Mesothelial cell of epicardium (in vitro differentiated cells): ENCODE measurements at places on chromosomes 16 and 17. TPM values are rescaled to one million over a fixed set of nuclear protein-coding genes. Genes with fewer than 3 reads are reported as not detected.

- no peaks in the 10 kb centered on the region for H3K36me3 ChIP-seq
- no peaks in the 10 kb centered on the region for H3K27me3 ChIP-seq
- DNase-seq, result no peak
- H3K4me3 ChIP-seq, result no peak overlapping the region
- H3K4me1 ChIP-seq, result peaks cover 9% of the 10 kb centered on the region
Observed at GRCh38 chr16:56246051-56246817, 54.9 kb downstream of the GNAO1 start.

- peaks cover 49% of the 10 kb centered on the region for H3K27me3 ChIP-seq
- DNase-seq, result no peak
- H3K4me3 ChIP-seq, result no peak overlapping the region
- H3K4me1 ChIP-seq, result no peaks in the 10 kb centered on the region
- no peaks in the 10 kb centered on the region for H3K36me3 ChIP-seq
- H3K27ac ChIP-seq, result no peak overlapping the region
Observed at GRCh38 chr16:23960081-23960885, 124.5 kb downstream of the PRKCB start.

DNA sequence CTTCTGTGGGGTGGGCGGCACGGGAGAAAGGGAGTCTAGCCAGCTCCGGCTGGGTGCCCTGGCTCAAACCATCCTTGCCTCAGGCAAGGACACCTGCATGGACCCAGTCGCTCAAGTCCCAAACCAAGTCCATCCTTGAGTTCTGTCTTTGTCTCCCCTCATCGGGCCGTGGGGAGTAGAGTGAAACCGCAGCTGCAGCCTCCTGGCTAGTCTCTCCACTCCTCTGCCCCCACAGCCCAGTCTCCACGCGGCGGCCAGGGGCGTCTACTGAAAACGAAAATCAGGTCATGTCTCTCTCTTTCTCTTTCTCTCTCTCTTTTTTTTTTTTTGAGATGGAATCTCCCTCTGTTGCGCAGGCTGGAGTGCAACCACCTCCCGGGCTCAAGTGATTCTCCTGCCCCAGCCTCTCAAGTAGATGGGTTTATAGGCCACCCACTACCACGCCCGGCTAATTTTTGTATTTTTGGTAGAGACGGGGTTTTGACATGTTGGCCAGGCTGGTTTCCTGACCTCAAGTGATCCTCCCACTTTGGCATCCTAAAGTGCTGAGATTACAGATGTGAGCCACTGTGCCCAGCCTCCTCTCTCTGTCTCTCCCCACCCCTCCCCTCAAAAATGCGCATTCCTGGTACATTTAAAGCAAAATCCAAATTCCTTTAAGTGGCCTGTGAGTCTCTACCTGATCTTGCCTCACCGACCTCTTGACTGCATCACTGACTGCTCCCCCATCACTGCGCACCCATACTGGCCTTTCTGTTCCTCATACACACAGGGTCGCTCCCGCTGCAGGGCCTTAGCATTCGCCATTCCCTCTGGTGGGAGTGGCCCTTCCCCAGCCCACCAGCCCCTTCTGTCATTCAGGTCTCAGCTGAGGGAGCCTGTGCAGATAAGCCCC, 17.7 kb upstream of the RMI2 start:
- H3K36me3 ChIP-seq, result peaks cover 5% of the 10 kb centered on the region
- H3K27ac ChIP-seq, result peak overlapping the region; percentile 89
- H3K27me3 ChIP-seq, result no peaks in the 10 kb centered on the region
- H3K4me1 ChIP-seq, result peaks cover 16% of the 10 kb centered on the region

DNA sequence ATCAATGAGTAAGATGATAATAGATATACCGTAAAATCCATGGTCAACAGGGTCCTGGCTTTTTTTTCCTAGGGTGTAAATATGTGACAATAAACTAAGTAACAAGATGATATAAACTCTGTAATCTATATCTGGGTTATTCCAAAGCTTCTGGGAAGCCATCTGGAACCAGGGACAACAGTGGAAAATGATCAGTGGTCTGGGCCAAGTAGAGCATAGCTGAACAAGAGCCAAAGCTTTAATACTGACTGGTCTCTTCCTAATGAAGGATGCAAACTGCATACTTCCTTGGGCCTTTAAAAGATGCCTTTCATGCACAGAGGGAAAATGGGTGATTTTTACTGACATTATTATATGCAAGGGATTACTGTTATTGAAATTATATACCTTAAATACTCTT, 8.9 kb downstream of the CA10 start:
- no peak overlapping the region for H3K27ac ChIP-seq
- H3K36me3 ChIP-seq, result no peaks in the 10 kb centered on the region

Gene CD79B
- total RNA-seq, result not detected in 3 replicates

DNA sequence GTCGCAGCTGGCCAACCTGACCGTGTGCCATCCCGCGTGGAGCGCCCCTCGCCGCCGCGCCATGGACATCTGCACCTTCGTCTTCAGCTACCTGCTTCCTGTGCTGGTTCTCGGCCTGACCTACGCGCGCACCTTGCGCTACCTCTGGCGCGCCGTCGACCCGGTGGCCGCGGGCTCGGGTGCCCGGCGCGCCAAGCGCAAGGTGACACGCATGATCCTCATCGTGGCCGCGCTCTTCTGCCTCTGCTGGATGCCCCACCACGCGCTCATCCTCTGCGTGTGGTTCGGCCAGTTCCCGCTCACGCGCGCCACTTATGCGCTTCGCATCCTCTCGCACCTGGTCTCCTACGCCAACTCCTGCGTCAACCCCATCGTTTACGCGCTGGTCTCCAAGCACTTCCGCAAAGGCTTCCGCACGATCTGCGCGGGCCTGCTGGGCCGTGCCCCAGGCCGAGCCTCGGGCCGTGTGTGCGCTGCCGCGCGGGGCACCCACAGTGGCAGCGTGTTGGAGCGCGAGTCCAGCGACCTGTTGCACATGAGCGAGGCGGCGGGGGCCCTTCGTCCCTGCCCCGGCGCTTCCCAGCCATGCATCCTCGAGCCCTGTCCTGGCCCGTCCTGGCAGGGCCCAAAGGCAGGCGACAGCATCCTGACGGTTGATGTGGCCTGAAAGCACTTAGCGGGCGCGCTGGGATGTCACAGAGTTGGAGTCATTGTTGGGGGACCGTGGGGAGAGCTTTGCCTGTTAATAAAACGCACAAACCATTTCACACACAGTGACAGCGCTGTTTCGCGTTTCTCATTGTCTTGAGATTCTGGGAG, 2.0 kb upstream of the ZACN start:
- peaks cover 68% of the 10 kb centered on the region for H3K27me3 ChIP-seq
- no peak for DNase-seq
- no peaks in the 10 kb centered on the region for H3K36me3 ChIP-seq
- H3K4me3 ChIP-seq, result peak overlapping the region; percentile 20

DNA sequence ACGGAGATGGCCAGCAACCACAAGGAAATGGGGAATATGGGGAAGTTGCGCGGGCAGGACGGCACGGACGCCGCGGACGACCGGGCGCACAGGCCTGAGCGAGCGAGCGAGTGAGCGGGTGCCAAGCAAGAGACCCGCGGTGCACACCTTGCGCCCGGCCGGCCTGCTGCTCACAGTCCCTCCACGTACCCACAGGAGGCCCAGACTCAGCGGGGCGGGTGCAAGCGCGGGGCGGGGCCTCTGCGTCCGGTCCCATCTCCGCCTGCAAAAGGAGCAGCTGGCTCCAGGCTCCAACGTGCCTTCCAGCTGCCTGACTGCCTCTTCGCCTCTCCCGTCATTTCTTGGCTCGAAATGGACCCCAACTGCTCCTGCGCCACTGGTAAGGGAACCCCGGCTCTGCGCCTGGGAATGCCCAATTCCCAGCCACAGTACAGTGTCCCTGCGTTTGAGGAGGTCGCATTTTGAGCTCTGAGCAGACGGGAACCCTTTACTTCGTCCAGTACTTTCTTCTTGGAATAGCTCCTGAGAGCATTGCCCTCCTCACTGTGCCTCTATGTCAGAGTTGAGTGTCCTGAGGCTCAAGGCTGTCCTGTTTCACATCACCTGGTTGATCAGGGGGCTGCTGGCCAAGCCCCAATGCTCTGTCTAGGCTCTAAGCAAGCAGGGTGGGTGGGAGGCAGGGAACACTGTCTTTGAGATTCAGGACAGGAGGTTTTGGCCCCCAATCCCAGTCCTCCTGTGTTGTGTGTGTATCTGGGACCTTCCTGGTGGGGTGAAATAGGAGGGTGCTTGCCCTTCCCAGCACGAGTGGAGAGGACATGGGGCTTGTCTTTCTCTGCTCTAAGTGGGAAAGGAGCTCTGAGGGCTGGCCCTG, 8.1 kb upstream of the MT1E start:
- peaks cover 67% of the 10 kb centered on the region for H3K27me3 ChIP-seq
- H3K36me3 ChIP-seq, result no peaks in the 10 kb centered on the region
